ENCODE measurements at places on chromosomes 16 and 17. TPM values are rescaled to one million over a fixed set of nuclear protein-coding genes. Genes with fewer than 3 reads are reported as not detected.

The OR4D2 gene
- total RNA-seq: not detected

The MEIOB gene
- 0.21 TPM for total RNA-seq

The ZFPM1 gene
- total RNA-seq: 9.0 TPM

The NPIPB2 gene
- total RNA-seq: 8.4 TPM

The AARSD1 gene
- 39.8 TPM for total RNA-seq

The CRYBA1 gene
- not detected for total RNA-seq

The SLC38A8 gene
- not detected for total RNA-seq

The TP53TG3F gene
- not detected for total RNA-seq

DNA sequence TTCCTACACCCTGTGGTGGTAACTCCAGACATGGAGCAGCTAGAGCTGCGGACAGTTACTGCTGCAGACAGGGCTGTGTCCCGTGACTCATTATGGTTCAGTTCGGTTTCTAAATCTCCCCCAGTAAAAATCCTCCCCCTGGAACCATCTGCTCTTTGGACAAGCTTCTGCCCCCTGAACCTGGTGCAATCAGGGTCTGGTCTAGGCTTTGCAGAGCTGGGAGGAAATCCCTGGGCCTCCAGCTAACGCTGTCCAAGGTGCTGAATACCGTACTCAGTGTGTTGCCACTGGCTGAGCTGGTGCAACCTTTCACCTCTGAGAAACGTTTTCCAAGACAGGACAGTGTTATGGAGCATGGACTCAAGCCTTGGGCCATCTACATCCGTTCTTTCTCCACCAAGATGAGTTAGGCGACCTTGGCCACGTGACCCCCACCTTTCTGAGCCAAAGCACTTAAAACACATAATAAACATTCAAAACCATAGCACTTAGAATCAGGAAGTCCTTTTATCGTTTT, 142.0 kb downstream of the CPPED1 start:
- no peak overlapping the region for H3K4me3 ChIP-seq
- no peaks in the 10 kb centered on the region for H3K36me3 ChIP-seq
- H3K27me3 ChIP-seq: no peaks in the 10 kb centered on the region
- no peak overlapping the region for H3K27ac ChIP-seq

GRCh38 chr17:58535431-58535830, 21.0 kb upstream of the MTMR4 start:
- H3K4me1 ChIP-seq: peaks cover 25% of the 10 kb centered on the region
- DNase-seq: no peak
- H3K4me3 ChIP-seq: no peak overlapping the region
- no peaks in the 10 kb centered on the region for H3K36me3 ChIP-seq
- no peak overlapping the region for H3K27ac ChIP-seq

DNA sequence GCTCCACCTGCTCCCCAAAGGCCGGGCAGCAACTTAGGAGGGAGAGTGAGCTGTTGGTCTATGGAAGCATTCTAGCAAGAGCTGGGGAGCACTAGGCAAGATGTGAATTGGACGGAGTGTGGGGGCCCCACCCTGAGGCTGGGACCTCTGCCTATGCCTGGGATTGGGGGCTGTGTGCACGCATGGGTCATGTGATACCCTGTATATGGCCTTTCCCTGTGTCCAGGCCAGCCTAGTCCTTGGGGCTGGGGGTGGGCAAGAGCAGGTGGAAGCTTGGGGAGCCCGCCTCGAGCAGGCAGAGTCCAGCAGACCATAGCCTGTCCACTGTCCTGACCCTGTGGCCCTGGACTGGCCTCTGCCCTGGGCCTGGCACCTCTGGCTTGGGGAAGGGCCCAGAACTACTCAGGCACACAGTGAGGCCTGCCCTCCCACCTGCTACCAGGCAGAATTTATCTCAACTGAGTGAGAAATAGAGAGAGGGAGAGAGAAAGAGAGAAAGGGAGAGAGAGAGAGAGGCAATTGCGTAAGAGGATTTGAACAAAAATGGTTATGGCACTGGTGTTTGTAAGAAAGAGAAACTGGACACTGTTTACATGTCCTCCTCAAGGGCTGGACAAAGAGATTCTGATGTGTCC, 19.1 kb downstream of the PDP2 start:
- DNase-seq: peak; percentile 86
- no peaks in the 10 kb centered on the region for H3K27me3 ChIP-seq
- no peak overlapping the region for H3K4me3 ChIP-seq

GRCh38 chr16:56801762-56802161, 63.2 kb upstream of the SLC12A3 start:
- DNase-seq: no peak
- H3K27me3 ChIP-seq: no peaks in the 10 kb centered on the region
- no peaks in the 10 kb centered on the region for H3K4me1 ChIP-seq
- H3K27ac ChIP-seq: no peak overlapping the region
- H3K4me3 ChIP-seq: no peak overlapping the region
- H3K36me3 ChIP-seq: peaks cover 4% of the 10 kb centered on the region

DNA sequence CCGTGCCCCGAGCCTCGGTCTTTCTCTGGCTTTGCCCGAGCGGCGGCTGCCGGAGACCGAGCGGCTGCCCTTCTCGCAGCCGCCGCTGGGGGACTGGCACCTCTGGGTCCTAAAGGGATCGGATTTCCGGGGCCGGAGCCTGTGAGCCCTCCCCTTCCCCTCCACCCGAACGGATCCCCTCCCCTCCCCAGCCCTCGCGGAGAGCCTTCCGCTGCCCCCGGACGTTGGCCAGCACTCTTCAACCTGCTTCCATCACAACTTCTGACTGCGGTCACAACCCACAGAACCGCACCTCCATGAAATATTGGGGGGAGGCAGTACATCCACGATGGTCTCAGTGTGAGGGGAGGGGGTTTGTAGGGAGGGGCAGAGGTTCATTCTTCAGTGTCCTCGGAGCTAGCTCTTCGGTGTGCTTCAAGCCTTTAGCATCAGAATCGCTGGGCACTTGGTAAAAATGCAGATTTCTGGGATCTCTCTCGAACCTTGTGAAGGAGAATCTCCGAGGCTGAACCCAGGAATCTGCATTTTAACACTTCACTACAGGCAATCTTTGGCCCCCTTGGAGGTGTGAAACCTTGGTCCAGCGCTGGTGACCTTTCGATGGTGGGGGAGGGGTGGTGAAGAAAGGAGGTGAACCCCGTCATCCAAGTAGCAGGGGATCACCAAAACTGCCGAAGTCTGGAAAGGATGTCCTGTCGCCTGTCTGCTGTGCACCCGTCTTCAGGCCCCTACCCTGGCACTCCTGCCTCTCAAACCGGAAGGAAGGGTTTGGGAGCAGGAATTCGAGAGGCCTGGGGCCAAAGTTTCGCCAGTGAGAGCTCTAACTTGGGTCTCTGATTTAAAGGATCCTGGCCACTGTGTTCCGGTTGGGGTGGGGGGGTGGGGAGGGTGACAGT, 812 bp upstream of the PPP1R9B start:
- H3K4me1 ChIP-seq: peaks cover 29% of the 10 kb centered on the region
- no peaks in the 10 kb centered on the region for H3K36me3 ChIP-seq
- no peaks in the 10 kb centered on the region for H3K27me3 ChIP-seq

DNA sequence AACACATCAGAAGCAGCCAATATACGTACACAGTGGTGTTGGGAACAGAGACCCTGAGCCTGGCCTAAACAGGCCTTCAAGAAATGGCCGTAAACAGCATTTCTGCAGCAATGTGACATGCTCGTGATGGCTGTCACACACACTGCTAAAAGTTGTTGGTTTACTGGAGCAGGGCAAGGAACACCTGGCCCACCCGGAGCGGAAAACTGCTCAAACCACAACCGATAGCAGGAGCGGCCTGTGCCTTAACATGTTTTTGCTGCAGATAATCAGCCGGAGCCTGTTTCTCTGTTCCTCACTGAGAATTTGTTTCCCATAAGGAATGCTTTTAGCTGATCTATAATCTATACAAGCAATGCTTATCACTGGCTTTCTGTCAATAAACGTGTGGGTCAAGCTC, 6.0 kb upstream of the DPEP1 start:
- H3K27ac ChIP-seq: no peak overlapping the region
- peaks cover 2% of the 10 kb centered on the region for H3K27me3 ChIP-seq
- H3K4me1 ChIP-seq: peaks cover 7% of the 10 kb centered on the region
- no peak for DNase-seq
- H3K4me3 ChIP-seq: no peak overlapping the region

- no peak for DNase-seq
- no peak overlapping the region for H3K27ac ChIP-seq
- H3K27me3 ChIP-seq: no peaks in the 10 kb centered on the region
Measured at GRCh38 chr17:32318071-32318470, 23.9 kb downstream of the C17orf75 start.

- H3K4me3 ChIP-seq: no peak overlapping the region
- peaks cover 15% of the 10 kb centered on the region for H3K36me3 ChIP-seq
- DNase-seq: no peak
- no peaks in the 10 kb centered on the region for H3K27me3 ChIP-seq
- H3K4me1 ChIP-seq: no peaks in the 10 kb centered on the region
- no peak overlapping the region for H3K27ac ChIP-seq
Measured at GRCh38 chr16:71648921-71649320, 22.9 kb downstream of the MARVELD3 start.

DNA sequence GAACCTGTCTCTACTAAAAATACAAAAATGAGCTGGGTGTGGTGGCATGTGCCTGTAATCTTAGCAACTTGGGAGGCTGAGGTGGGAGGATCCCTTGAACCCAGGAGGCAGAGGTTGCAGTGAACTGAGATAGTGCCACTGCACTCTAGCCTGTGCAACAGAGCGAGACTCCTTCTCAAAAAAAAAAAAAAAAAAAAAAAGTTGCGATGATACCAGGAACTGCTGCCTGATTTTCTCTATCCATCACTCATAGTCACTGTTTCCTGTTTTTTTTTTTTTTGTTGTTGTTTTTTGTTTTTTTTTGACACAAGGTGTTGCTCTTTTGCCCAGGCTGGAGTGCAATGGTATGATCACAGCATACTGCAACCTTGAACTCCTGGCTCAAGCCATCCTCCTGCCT, 59.2 kb downstream of the ABCC1 start:
- peaks cover 5% of the 10 kb centered on the region for H3K36me3 ChIP-seq
- H3K4me1 ChIP-seq: no peaks in the 10 kb centered on the region
- H3K27ac ChIP-seq: no peak overlapping the region
- H3K4me3 ChIP-seq: no peak overlapping the region

DNA sequence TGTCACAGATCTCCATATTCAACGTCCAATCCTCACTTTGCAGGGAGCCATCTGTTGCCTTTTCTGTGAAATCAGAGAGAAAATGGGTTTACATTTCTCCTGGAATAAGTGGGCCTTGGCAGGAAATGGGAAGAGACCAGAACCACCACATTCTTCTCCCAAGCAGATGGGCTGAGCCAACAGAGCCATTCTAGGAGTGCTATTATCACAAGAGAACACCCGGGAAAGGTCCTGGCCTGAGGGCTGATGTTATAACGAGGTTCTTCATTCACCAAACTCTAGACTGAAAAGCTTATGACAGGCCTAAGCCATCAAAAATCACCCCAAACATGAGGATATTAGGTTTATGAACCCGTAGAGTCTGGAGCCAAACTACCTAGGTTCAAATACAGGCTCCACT, 64.7 kb downstream of the TOM1L2 start:
- no peak overlapping the region for H3K27ac ChIP-seq
- H3K4me3 ChIP-seq: no peak overlapping the region
- H3K36me3 ChIP-seq: no peaks in the 10 kb centered on the region
- H3K27me3 ChIP-seq: no peaks in the 10 kb centered on the region

GRCh38 chr16:2199621-2200139, 3.3 kb upstream of the CASKIN1 start:
- H3K27me3 ChIP-seq: peaks cover 36% of the 10 kb centered on the region
- H3K27ac ChIP-seq: no peak overlapping the region
- H3K4me1 ChIP-seq: peaks cover 8% of the 10 kb centered on the region

- peaks cover 54% of the 10 kb centered on the region for H3K27me3 ChIP-seq
- H3K36me3 ChIP-seq: no peaks in the 10 kb centered on the region
- H3K4me1 ChIP-seq: no peaks in the 10 kb centered on the region
- DNase-seq: no peak
Measured at GRCh38 chr17:48711128-48711527, 11.2 kb downstream of the PRAC1 start.

- peaks cover 9% of the 10 kb centered on the region for H3K36me3 ChIP-seq
- no peak overlapping the region for H3K27ac ChIP-seq
- peaks cover 2% of the 10 kb centered on the region for H3K4me1 ChIP-seq
- no peak overlapping the region for H3K4me3 ChIP-seq
Measured at GRCh38 chr16:57773019-57773418, 29.3 kb downstream of the KIFC3 start.

DNA sequence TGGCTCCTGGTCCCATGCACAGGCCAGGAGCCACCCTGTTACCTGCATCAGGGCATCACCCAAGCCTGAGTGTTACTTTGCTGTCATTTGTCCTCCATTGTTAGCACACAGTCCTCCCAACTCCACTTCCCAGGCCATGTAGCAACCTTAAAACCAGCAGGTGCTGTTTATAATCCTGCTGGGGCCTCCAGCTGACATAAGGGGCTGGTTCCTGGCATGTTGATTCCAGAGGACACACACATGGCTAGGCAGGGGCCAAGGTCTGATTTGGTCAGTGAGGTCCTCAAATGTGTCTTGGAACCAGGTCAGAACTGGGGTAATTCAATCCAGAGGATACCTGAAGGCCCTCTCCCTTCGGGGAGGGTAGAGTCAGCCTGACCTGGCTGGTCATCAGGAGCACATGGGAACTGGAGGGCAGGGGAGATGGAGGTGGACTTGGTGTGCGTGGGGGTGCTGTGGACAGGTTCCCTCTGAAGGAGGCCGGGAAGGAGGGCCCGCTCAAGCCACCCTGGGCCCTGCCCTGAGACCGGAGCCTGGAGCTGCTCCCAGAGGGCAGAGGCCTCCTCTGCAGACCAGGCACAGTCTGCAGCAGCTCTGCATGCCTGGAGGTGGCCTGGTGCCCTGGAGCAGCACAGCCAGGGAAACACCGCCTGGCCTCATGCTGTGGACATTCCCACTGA, 6.6 kb downstream of the ADORA2B start:
- DNase-seq: no peak
- H3K36me3 ChIP-seq: no peaks in the 10 kb centered on the region
- no peak overlapping the region for H3K4me3 ChIP-seq
- no peaks in the 10 kb centered on the region for H3K27me3 ChIP-seq
- H3K27ac ChIP-seq: no peak overlapping the region

DNA sequence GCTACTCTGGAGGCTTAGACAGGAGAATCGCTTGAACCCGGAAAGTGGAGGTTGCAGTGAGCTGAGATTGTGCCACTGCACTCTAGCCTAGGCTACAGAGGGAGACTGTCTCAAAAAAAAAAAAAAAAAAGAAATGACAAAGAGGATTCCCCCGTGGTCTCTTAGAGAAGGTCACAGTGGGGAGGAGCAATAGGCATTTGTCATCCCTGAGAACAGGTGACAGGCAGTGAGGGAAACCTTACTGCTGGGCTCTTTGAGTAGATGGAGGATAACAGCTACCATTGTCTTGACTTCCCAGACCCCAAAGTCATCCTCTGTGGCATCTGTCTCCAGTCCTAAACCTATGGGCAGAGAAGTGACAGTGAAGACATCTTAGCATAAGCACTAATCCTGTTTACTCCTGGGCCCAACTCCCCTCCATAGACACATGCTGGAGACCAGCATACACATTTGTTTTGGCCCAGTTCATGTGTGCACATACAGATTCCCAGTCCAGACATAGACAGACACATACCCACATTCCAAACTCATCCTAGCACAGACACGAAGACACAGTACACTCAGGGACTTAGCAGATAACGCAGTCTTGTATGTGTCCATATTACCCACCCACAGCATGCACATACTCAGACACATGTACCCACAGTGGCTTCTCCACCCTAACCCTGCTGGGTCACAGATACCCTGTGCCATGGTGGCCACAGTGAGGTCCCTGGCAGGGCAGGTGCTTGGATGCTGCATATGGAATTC, 2.7 kb downstream of the ESRP2 start:
- peaks cover 3% of the 10 kb centered on the region for H3K36me3 ChIP-seq
- no peak overlapping the region for H3K27ac ChIP-seq
- H3K27me3 ChIP-seq: no peaks in the 10 kb centered on the region
- no peak for DNase-seq
- H3K4me3 ChIP-seq: no peak overlapping the region

- no peaks in the 10 kb centered on the region for H3K4me1 ChIP-seq
- no peak overlapping the region for H3K4me3 ChIP-seq
- no peak for DNase-seq
- peaks cover 6% of the 10 kb centered on the region for H3K27me3 ChIP-seq
Measured at GRCh38 chr16:88292007-88292970, 90.5 kb upstream of the ZNF469 start.

Measured in lung (tissue), 17 donors.